Vagina (tissue), 2 donors: ENCODE measurements at places on chromosomes 3 and 15.

- DNase-seq = no peak
Observed at GRCh38 chr3:124832782-124833709, 54.1 kb downstream of the ITGB5 start.

GRCh38 chr15:80151576-80151975 is 1.2 kb upstream of the FAH start:
- no peak for DNase-seq

DNA sequence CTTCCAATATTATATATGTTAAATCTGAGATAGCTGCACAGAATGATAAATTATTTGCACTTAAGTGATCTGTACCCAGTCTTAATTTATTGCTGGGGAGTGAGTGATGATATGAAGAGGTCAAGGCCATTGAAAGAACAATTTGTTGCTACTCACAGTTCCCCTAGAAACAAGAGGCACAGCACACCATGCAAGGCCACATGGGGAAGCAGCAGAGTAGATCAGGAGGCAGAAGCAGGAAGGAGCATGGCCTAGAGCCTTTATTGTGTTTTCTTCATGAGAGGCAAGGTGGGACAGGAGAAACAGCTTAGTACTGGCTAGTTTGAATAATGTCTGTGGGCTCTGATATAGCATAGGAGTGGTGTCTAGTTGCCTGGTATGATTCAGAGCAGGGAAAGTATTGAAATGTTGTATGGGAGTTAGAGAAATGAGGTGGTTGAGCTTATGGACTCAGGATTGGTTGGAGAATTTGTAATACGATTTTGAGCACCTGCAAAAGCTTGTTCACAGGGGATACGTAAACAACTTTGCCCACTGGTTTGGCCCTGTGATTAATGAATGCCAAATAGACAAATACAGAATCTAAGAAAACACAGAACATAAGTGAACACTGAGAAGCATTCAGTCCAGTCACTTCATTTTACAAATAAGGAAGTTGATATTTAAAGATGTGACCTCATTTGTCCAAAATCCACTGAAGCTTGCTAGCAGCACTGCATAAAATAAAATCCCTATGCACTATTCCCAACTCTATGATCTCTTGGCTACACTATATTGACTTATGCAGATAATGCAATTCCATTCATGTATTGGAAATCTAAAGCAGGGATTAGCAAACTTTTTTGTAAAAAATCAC is 71.7 kb downstream of the TMCO5A start:
- DNase-seq = no peak

GRCh38 chr3:62098646-62099365 is 274.5 kb downstream of the FEZF2 start:
- DNase-seq = no peak

DNA sequence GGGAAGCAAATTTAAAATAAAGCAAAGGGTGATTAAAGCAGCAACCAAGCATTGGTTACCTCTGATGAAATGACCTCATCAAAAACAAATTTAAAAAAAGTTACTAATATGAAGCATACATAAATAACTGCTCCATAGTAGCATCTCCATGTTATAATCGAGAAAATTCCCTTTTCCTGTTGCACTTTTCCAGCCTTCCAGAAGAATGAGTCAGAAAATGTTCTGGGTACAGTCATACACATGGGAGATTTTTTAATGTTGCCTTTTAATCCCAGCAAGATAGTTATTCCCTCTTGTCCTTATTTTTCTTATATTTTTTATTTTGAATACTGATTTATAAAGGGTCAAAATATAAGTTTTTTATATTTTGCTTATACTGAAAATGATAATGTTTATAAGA is 2.6 kb upstream of the TMCO5A start:
- DNase-seq = no peak
